ENCODE measurements at places on chromosomes 1 and 21. TPM values are rescaled to one million over a fixed set of nuclear protein-coding genes. Genes with fewer than 3 reads are reported as not detected.

Gene SLC1A7
- 0.24 TPM for total RNA-seq

GRCh38 chr1:98355656-98356383, 305.7 kb upstream of the SNX7 start:
- H3K27ac ChIP-seq = no peak overlapping the region
- H3K27me3 ChIP-seq = no peaks in the 10 kb centered on the region
- no peaks in the 10 kb centered on the region for H3K4me1 ChIP-seq
- DNase-seq = no peak
- H3K4me3 ChIP-seq = no peak overlapping the region
- H3K36me3 ChIP-seq = no peaks in the 10 kb centered on the region

Gene ERICH3
- total RNA-seq = 0.51 TPM

Gene DYRK3
- total RNA-seq = 12.8 TPM

GRCh38 chr1:159982280-159982679, 28.2 kb upstream of the SLAMF9 start:
- no peak overlapping the region for H3K4me3 ChIP-seq
- no peaks in the 10 kb centered on the region for H3K36me3 ChIP-seq
- H3K4me1 ChIP-seq = no peaks in the 10 kb centered on the region

- no peak for DNase-seq
- no peak overlapping the region for H3K4me3 ChIP-seq
- no peak overlapping the region for H3K27ac ChIP-seq
- no peaks in the 10 kb centered on the region for H3K27me3 ChIP-seq
Observed at GRCh38 chr1:211935448-211935970, 99.8 kb downstream of the INTS7 start.

DNA sequence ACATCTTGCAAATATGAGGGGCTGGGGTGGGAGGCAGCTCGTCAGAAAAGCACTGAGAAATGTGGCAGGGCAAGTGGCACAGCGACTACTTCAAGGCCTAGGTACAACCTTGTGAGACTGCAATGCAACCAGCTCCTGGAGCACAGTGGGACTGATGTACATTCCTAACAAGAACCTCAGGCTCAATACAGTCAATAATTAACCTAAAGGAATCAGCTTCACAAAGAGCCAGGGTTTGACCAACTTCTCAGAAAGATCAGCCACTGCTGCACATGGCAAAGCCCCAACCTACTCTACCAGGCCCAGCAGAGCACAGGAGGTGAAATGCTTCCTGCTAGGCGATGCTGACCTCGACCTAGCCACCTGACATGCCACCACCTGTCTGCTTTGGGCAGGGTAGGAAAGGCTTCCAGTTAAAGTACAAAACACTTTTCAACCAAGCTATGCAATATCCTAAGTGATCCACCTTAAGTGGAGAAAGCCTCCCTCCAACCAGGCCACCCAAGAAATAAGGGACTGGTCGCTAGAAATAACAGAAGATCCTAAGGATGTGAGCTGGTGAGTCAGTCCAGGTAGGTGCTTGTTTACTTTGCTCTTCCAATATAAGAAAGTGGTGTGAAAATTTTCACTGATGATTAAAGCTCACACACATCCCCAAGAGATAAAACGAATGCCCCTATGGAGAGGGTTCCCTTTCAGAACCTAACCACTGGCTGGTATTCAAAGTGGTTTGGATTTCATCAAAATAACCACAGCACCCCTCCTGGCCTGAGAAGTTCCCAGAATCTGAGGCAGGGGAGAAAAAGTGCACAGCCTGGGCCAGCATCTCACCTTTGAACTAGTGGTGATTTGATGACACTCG, 2.1 kb downstream of the RIPK4 start:
- no peaks in the 10 kb centered on the region for H3K4me1 ChIP-seq
- H3K4me3 ChIP-seq = no peak overlapping the region
- H3K36me3 ChIP-seq = no peaks in the 10 kb centered on the region
- peaks cover 14% of the 10 kb centered on the region for H3K27me3 ChIP-seq
- no peak for DNase-seq
- no peak overlapping the region for H3K27ac ChIP-seq

GRCh38 chr1:28812669-28813468, 899 bp downstream of the OPRD1 start:
- DNase-seq = no peak
- no peak overlapping the region for H3K27ac ChIP-seq
- H3K4me3 ChIP-seq = no peak overlapping the region
- H3K27me3 ChIP-seq = peaks cover 5% of the 10 kb centered on the region
- H3K36me3 ChIP-seq = no peaks in the 10 kb centered on the region

DNA sequence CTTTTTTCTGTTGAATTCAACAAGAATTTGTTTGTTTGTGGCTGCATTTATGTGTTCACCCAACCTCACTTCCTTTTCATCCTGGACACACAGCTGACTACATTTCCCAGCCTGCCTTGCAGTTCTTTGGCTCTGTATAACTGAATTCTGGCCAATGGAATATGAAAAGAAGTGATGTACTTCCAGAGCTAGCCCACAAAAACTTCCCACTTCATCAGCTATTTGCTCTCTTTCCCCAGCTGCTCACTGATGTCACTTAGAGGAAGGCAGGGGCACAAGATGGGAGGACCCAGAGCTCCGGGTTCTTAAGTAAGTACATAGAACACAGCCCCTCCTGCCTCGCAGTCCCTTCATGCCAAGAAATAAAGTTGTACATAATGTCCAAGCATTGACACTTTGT, 235.0 kb upstream of the FGGY start:
- H3K4me3 ChIP-seq = peak overlapping the region; percentile 16
- H3K27me3 ChIP-seq = no peaks in the 10 kb centered on the region
- H3K4me1 ChIP-seq = no peaks in the 10 kb centered on the region
- peak overlapping the region; percentile 86 for H3K27ac ChIP-seq
- peak; percentile 69 for DNase-seq

- H3K36me3 ChIP-seq = no peaks in the 10 kb centered on the region
- H3K4me3 ChIP-seq = no peak overlapping the region
- no peak for DNase-seq
- H3K27ac ChIP-seq = no peak overlapping the region
- no peaks in the 10 kb centered on the region for H3K27me3 ChIP-seq
Observed at GRCh38 chr1:23362218-23362713, 7.4 kb downstream of the ZNF436 start.

- DNase-seq = no peak
- H3K4me1 ChIP-seq = no peaks in the 10 kb centered on the region
- no peaks in the 10 kb centered on the region for H3K36me3 ChIP-seq
- H3K27ac ChIP-seq = no peak overlapping the region
- H3K4me3 ChIP-seq = no peak overlapping the region
Observed at GRCh38 chr1:31886866-31887265, 51.3 kb downstream of the PTP4A2 start.

DNA sequence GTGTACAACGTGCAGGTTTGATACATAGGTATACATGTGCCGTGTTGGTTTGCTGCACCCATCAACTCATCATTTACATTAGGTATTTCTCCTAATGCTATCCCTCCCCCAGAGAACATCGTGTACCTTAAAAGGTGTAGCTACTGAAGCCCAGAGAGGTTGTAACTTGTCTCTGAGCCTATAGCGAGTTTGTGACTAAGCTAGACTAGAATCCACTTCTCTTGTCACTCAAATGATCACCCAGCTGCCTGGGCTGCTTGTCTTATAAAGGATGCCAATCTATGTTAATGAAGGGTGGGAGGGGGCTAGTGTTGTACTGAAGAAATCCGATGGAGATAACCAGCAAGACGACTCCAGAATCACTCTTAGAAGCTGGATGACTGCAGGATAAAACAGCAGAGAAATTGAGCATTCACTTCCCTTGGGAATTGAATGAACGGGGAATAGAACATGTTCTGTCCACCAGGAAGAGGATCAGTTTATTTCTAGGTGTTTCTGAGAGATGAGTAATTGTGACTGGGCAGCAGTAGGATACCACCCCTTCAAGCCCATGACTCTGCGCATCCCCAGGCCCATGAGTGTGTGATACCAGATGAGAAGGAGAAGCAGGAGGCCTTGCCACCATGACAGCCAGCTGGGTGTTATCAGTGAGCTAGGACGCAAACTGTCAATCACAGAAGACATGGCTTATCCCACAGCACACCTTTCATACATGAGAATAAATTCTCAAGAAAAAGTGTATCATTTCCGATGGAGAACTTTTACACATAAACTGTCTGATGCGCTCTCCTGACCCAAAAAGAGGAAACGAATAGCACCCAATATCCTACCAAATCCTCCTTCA, 390.4 kb downstream of the NTNG1 start:
- no peaks in the 10 kb centered on the region for H3K27me3 ChIP-seq
- H3K4me3 ChIP-seq = no peak overlapping the region

Data from uterus (tissue), 4 donors.